Stimulated activated CD8-positive, alpha-beta memory T cell treated with anti-CD3 and anti-CD28 coated beads, Interleukin-15, amount 100 ng/mL, for 24 hours (primary cell): ENCODE measurements at places on chromosomes 4 and X.

DNA sequence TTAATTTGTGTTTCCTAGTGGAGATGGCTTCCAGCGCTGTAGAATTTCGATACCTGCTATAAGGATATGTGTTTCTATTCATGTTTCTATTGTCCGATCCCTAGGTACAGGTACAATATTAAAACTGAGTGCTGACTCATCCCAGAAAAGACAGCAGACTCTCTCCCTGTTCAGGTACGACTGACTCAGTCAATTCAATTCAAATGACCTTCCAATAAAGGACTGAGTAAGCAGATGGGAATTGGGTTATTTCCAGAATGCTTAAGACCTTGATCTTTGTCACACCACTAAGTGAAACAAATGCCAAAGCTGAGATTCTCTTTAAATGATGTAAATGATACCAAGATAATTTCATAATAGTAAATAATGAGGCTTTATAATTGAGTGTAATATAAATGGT lies 1596.9 kb downstream of the RPA4 start:
- no peak for DNase-seq

- DNase-seq: no peak
These were observed 37.6 kb downstream of the KIT start for GRCh38 chr4:54695337-54695736.

DNA sequence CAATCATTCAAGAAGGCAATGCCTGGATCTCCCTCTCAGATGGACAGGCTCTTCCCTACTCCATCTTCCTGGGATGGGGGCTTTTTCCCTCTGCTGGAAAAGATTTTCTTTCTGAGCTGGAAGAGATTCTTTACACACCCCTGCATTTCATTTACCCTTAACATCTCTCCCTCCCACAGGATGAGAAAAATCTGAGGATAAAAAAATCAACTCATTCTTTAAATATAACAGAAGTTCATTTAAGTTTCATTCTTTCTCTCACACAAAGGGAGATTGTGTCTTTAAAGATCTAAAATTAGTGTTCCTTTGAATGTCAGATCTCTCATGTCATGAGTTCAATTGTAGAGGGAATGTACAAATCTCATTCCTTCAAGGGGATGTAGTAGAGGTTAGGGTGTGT lies 109.0 kb downstream of the ZNF518B start:
- DNase-seq: no peak

DNA sequence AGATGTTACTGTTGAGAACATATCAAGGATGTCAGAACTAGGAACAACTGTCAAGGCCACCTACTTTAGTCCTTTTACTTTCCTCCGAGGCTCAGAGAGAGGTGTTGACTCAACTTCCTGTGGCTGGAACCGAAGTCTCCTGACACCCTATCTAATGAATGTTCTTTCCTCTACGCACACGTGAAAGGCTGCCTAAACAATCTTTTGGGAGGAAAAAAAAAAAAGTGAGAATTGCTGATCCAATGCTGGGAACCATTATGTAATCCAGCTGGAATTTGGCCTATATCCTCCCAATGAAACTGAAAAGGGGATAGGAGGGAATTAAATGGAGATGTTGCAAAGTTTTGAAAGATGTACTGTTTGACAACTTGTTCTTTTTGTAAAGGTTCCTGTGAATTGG lies 8.3 kb upstream of the MAP7D3 start:
- no peak for DNase-seq

DNA sequence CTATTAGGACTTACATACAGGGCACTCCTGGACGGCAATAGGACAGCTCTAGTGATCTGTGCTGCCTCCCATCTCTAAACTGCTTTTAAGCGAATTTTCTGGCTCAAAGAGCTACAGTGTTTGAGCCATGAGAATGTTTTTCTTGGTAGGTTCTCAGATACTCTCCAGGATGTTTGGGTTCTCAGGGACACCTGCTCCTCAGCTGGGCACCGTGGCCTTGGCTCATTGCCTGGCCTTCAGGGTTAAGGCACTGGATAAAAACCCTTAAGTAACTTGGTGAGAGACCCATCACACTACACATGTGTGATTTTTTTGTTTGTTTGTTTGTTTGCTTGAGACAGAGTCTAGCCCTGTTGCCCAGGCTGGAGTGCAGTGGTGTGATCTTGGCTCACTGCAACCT lies 38.5 kb upstream of the HERC5 start:
- no peak for DNase-seq

DNA sequence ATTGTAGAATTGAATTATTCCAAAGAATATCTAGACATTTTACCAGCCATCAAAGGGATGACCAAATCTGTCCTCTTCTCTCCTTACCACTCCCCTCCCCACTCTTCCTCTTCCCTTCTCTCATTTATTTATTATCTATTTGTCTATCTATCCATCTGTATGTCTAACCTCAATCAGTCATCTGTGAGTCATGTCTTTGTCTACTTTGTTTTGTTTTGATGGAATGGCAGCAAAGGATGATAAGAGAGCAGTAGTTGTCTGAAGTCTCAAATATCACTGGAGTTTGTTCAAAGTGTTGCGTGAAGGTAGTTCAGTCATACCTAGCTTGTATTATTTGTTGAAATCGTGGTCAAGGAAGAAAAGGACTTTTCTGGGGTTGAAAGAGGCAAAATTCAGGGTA lies 34.7 kb upstream of the PGRMC2 start:
- DNase-seq: no peak
